Small intestine (tissue), 16 donors: ENCODE measurements at places on chromosomes 13 and 19. TPM values are rescaled to one million over a fixed set of nuclear protein-coding genes. Genes with fewer than 3 reads are reported as not detected.
A peak's percentile ranks its signal among the peaks of the same experiment; 100 is the strongest.

DNA sequence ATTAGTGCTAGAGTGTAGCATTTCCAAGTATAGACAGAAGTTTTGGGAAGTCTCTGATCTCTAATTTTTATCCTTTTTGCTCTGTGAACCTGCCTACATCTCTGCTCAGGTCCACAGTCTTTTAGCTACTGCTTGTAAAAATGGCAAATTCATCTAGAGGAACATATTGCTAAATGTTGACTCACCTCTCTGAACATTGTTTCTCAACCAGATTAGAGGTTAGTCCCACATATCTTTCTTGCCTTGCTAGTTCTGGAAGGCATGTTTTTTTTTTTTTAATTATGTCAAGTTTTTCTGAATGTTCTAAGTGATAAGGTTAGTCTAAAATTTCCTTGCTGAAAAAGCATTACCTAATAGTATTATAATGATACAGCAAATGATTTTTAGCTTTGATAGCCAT lies 2889.6 kb upstream of the PCDH20 start:
- DNase-seq = no peak

- DNase-seq = no peak
Measured at GRCh38 chr13:62129000-62129551, 713.4 kb upstream of the PCDH20 start.

The SERPINE3 gene
- not detected for polyA plus RNA-seq

GRCh38 chr13:113430378-113431110 lies 22.7 kb downstream of the ADPRHL1 start:
- no peak for DNase-seq

DNA sequence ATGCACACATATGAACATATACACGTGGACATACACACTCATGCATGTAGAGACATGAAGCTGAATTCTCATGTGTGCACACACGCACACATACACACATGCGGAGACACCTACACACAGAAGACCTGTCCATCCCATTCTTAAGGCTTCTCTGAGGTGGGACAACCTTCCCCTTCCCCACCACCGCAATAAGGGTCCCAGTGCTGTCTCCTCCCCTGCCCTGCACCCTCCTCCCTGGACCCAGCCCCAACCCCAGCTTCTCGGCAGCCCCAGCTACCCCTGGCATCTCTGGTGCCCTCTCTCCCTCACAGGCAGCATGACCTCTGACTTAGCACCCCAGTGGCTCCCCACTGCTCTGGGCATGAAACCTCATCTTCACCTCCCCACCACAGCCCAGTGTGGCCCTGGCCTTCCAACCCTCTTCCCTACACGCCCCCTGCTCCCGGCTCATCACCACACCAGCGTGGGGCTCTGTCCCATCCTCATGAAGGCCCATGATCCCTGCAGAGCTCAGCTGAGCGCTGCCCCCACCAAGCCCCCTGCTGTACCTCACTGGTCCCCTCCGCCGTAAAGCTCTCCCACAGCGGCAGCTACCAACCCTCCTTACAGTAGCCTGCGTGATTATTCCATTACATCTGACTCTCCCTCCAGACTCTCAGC lies 204.1 kb upstream of the ZNF536 start:
- DNase-seq = no peak

DNA sequence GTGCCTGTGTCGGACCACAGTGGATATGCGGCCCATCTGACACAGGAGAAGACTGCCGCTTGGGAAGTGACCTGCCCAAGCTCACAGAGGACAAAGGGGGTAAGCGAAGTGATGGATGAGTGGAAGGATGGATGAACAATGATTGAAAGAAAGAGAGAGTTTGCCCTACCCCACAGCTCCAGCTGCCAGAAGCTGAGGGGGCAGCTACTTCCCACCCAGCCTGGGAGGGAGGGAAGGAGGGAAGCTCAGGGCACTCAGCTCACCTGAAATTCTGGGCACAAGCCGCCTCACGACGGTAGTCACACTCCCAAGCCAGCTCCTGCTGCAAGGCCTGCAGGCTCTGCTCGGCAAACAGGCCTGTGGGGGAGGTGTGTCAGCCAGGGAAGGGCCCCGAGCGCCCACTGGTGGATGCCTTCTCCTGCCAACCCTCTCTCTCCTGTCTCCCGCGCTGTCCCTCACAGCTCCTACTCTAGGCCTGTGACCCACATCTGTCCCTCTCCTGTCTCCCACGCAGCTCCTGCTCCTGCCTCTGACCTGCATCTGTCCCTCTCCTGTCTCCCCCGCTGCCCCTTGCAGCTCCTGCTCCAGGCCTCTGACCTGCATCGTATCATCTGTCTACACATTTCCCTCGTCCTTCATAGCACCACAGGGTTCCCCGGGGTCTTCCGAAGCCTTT lies 12.0 kb upstream of the NUMBL start:
- no peak for DNase-seq

The SOHLH2 gene
- polyA plus RNA-seq = not detected

DNA sequence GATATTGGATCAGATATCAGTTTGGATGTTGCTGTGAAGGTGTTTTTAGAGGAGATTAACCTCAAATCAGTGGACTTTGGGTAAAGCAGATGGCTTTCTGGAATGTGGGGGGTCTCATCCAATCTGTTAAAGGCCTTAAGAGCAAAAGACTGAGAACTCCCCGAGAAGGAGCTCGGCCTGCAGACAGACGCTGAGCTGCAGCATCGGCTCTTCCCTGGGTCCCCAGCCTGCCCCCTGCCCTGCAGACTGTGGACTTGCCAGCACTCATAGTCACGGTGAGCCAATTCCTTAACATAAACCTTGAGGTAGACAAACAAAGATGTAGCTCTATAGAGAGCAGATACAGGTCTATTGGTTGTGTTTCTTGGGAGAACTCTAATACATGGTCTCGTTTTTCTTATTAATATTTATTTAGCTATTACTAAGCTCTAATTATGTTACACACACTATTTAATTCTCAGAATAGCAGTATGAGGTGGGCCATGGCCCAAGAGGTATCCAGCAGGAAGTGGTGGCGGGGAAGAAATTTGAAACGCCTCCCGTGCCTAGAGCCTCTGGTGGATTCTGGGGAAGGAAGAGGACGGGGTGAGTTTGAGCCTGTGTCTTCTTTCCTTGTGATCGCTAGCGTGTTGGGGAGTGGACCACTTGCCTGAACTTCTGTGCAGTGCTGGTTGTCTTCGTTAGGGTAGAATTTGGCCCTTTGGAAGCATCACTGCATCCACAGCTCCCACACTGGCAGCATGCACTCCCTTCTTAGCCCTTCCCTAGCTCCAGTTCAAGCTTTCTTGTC lies 305.3 kb downstream of the TEX29 start:
- no peak for DNase-seq

The CLIP3 gene
- polyA plus RNA-seq = 1.9 TPM

The KCNC3 gene
- polyA plus RNA-seq = 1.6 TPM

- DNase-seq = no peak
Measured at GRCh38 chr19:29013325-29013724, 199.6 kb downstream of the UQCRFS1 start.

DNA sequence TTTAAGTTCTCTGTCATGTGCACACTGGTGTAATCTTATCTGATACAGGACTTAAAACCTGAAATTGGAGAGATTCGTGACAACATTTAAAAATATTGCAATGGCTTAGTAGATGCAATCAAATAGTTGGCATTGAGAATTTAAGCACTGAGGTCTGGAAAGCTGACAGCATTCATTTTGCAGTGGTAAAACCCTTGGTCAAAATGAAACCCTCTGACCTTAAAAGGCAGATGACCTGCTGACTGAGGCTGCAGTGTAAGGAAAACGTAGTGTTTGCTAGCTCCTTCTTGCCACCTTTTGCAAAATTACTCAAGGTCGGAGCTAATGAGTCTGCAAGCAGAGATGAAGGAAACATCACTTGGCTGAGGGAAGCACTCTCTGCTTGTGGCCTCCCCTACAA lies 150.6 kb downstream of the KCTD12 start:
- no peak for DNase-seq

- DNase-seq = peak; percentile 77
Measured at GRCh38 chr13:75347457-75347856, 134.5 kb downstream of the TBC1D4 start.

GRCh38 chr19:46861691-46862502 lies 1.1 kb downstream of the ARHGAP35 start:
- peak; percentile 62 for DNase-seq

- DNase-seq = no peak
Measured at GRCh38 chr13:100178309-100178708, 89.4 kb downstream of the PCCA start.

- peak; percentile 86 for DNase-seq
Measured at GRCh38 chr19:49672131-49672919, 4.7 kb upstream of the PRMT1 start.

The IGFL2 gene
- polyA plus RNA-seq = not detected

The OR7C1 gene
- 0.04 TPM for polyA plus RNA-seq

- no peak for DNase-seq
Measured at GRCh38 chr13:46523972-46524752, 28.8 kb upstream of the LRCH1 start.

- no peak for DNase-seq
Measured at GRCh38 chr13:107276936-107277335, 709.0 kb upstream of the ARGLU1 start.

The PCDH9 gene
- polyA plus RNA-seq = not detected

DNA sequence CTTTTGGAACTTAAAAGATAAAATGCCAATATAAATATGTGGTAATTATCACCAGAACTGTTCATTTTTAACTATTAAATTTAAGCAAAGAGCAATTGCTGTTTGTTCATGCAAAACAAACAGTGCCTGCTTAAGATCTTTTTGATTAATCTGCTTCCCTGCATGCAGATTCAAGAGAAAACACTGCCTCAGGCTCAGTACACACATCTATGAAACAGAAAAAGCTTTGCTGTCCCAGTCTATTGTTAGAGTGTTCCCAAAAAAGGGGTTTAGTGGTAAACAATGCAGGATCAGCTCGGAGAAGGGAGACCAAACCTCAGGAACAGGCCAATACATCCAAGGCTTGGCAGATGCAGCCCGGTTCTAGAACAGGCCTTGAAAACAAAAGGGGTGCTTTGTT lies 49.3 kb upstream of the TDRD3 start:
- DNase-seq = no peak

DNA sequence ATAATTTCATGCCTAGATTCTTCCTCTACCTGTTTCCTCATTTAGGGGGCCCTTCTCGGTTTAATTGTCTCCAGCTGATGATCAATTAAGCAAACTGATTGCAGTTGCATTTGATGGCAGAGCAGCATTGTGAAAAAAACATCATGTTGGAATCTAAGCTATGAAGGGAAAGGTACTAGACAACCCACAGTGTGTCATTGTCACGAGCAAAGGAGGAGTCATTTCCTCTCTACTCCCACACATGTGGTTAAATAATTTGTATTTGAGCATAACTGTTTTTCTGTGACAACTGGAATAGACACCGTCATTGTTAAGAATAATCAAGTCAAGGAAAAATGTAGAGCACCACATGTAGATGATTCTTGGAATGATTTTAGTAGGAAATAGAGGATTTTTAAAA lies 240.3 kb downstream of the DCT start:
- no peak for DNase-seq

- DNase-seq = no peak
Measured at GRCh38 chr13:51525567-51526167, 58.6 kb upstream of the WDFY2 start.

DNA sequence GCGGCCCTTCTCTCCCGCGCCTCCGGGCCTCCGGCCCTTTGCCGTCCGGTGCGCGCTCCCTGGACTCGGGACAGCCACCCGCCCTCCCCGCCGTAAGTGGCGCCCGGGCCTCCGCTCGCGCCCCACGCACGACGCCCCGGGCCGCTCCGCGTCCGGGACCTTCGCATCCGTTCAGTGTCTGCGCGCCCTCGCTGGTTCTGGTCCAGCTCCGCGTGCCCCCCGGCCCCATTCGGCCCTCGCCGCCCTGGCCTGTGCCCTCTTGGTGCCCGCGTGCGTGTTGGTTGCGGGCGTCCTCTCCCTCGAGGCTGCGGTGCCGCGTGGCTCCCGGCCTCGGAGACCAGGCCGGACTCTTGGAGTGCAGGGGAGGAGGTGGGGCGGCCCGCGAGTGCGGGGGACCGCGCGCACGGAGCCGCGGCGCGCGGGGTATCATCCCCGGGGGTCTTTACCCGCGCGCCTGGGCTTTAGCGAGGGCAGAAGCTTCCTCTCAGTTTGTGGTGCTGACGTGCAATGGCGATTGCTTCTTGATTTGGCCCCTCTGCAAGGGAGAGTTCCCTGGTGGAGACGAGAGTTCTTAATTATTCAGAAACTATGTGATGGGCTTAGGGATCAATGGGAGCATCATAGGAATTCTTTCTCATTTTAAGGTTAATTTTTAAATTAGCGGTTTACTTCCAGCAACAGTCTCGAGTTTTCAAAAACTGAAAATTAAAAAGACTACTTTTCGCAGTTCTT lies 757 bp downstream of the WASF3 start:
- peak; percentile 27 for DNase-seq

GRCh38 chr19:47430041-47430802 lies 10.9 kb upstream of the MEIS3 start:
- peak; percentile 80 for DNase-seq

The DPF1 gene
- polyA plus RNA-seq = 0.64 TPM

The ZNF441 gene
- 2.6 TPM for polyA plus RNA-seq

DNA sequence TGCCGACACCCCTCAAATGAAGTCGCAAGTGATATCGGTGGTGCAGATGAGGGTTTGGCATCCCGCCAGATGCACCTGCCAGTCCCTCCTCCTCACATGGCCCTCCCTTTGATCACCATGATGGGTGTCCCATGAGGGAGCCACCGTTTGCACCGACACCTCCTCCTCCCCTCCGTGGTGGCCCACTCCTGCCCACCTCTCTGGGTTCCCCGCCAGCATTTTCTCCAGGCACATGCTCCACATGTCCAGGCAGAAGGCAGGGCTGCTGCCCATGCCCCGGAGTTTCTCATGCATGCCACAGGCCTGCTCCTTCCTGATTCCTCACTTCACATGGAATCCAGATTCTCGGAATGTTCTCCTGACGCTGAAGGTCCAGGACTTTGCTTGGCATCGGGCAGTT lies 49.3 kb downstream of the COL4A2 start:
- no peak for DNase-seq

DNA sequence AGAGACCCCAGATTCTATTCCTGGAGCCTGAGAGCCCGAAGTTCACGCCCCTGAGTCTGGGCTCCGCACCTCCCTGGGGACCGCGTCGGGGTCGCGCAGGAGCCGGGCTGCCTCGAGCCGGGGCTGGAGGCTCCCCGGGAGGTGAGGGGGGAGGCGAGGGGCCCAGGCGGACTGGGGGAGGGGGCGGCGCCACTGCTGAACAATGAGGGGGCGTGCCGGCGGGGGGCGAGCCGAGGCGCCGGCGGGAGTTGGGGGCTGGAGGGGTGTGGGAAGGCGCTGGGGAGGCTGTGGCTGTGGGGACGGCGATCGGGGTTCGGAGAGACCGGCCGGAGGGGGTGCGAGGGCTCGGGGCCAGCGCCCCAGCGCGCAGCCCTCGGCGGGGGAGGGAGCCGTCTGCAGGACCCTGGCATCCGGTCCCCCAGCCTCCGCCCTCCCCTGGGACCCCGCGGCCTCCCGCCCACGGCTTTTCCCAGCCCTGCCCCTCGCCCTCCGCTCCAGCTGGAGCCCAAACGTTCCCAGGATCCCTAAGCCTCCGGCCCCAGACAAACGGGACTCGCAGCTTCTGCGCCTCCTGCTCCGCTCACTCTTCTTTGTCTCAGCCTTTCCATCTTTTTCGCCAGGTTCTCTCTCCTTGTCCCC lies 922 bp downstream of the PLEKHG2 start:
- peak; percentile 66 for DNase-seq

The ZNF8 gene
- 4.3 TPM for polyA plus RNA-seq
